ENCODE measurements at places on chromosomes 7 and 10.

GRCh38 chr10:80561950-80562349 is 24.2 kb downstream of the SH2D4B start:
- no peak for DNase-seq

DNA sequence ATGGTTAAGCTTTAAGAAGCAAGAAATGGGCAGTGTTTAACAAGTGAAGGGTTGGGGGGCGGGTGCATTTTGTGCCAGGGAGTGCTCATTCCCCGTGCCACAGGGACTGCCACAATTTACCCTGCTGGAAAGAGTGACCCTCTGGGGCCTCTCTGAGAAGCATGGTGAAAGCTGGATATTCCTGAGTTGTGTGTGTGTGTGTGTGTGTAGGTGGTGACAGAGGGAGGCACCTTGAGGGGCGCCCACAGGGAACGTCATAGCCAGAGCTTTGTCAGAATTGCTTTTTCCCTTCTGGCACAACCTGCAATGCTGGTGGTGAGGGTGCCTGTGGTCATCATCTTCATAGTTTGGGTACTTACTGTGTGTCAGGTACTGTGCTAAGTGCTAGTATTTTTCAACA is 2.5 kb upstream of the WDR86 start:
- no peak for DNase-seq

GRCh38 chr7:53993224-53993623 is 549.0 kb upstream of the VSTM2A start:
- DNase-seq, result no peak

DNA sequence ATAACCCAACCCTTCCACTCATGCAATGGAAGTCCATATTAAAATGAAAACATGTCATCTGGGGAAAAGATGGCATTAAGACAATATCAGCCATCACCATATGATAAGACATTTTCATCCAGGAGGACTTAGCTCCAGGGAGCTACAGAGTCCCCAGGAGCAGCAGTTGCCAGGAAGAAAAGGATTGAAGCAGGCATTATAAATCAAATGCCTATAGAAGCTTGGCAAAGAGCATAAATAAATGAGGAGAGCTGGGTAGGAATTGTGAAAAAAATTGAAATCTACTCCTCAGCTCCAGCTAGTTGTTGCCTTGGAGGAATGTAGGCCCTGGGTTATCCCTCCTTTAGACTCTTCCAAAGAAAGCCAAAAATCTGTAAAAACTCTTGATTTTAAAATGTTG is 42.5 kb downstream of the FAM13C start:
- no peak for DNase-seq

DNA sequence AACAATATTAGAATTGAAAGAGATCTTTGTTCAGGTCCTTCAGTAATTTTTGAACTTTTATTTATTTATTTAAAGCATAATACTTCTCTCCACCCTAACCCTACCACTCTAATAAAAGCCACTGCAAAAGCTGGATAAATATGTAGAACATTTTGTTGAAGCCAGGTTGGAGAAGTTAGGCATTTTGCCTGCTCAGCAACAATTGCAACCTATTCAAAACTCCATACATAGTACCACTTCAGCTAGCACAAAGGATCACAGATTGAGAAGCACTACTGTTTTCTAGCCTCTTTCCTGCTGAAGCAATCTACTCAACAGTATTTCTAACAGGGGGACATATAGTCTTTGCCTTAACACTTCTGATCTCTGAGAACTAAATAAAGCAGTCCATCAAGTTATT is 25.0 kb downstream of the RUNDC3B start:
- no peak for DNase-seq

DNA sequence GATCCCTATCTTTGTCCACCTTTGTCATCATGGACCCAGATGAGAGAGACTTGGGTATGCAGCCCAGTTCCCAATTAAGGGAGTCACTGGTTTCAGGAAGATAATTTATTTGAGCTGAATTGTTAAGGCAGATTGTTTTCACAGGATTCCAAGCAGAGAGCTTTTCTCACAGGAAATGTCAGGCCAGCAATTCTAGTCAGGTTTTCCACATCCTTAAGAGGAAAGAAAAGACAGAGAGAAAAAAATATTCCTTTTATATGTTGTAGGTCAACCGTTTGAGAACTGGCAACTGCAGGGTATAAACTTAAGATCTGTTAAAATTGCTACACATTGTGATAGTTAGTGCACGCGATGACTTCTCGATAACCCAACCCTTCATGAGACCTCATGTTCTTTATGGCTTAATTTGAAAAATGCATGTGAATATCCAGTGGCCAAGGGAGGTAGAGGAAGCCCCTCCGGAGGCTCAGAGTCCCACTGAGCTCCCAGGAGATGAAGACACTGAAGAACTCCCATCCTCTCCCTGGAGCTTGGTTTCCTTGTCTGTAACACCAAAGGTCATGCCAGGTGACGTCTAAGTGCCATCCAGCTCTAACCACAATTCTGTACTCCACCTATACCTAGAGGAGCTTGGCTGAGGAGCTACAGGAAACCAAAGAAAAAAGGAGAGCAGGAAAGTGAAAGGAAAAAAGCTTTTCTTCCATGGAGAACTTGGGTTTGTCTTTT is 45.6 kb downstream of the MINDY4 start:
- DNase-seq, result no peak

DNA sequence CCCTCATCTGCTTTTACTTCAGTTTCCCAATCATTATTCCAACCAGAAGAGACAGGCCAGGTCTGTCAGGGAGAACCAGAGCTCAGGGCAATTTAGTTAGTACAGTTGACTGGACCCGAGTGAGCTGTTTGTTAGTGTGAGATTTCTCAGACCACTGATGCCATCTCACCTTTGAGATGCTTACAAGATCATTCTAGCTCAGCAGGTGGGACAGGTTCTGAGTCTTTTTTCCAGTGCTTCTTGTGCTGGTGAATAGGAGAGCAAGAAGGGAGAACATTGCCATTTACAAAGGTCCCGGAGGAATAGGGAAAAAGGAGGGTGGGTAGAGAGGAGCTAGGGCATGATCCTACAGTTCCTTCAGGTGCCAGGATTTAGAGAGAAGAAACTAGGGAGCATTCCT is 112.4 kb upstream of the IFRD1 start:
- no peak for DNase-seq

DNA sequence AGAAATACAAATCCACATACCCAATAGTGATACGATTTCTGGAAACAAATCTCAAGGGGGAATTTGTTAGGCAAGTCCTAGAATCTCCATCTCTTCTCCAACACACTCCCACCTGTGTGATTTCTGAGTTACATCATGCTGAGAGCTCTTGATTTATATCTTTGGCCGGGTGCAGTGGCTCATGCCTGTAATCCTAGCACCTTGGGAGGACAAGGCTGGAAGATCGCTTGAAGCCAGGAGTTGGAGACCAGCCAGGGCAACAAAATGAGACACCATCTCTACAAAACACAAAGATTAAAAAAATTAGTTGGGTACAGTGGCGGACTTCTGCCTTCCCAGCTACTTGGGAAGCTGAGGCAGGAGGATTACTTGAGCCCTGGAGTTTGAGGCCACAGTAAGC is 1.5 kb upstream of the MTPN start:
- no peak for DNase-seq

DNA sequence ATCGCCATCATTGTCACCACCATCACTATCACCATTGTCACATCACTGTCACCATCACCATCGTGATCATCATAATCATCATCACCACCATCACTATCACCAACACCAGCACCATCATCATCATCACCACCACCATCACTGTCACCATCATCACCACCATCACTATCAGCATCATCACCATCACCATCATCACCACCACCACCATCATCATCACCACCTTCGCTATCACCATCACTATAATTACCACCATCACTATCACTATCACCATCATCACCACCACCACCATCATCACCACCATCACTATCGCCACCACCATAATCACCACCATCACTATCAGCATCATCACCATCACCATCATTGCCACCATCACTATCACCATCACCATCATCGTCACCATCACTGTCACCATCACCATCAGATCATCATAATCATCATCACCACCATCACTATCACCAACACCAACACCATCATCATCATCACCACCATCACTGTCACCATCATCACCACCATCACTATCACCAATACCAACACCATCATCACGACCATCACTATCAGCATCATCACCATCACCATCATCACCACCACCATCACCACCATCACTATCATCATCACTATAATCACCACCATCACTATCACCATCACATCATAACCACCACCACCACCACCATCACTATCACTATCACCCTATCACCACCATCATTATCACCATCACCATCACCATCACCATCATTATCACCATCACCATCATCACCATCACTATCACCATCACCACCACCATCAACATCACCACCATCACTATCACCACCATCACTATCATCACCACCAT is 6.0 kb upstream of the GNA12 start:
- no peak for DNase-seq

- DNase-seq, result peak; percentile 44
Measured at GRCh38 chr7:90972906-90973550, 291.2 kb upstream of the FZD1 start.

- peak; percentile 79 for DNase-seq
Measured at GRCh38 chr10:110425684-110426293, 71.9 kb upstream of the DUSP5 start.

DNA sequence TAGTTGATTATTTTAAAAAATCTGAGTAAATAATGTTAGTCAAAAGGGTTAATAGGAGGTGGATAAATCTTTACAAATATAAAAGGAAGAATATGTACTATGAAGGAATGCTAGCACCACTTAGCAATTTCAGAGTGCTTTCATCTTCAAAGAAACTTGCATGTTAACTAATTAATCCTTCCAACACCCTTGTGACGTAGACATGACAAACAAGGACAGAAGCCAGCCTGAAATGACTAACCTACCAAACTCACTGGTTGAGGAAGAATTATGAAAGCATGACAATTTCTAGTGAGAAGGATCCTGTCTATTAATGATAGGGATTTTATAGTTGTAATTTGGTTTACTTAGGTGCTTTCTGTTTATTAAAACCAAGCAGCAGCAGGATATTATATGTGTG is 468.0 kb upstream of the FZD8 start:
- DNase-seq, result no peak

DNA sequence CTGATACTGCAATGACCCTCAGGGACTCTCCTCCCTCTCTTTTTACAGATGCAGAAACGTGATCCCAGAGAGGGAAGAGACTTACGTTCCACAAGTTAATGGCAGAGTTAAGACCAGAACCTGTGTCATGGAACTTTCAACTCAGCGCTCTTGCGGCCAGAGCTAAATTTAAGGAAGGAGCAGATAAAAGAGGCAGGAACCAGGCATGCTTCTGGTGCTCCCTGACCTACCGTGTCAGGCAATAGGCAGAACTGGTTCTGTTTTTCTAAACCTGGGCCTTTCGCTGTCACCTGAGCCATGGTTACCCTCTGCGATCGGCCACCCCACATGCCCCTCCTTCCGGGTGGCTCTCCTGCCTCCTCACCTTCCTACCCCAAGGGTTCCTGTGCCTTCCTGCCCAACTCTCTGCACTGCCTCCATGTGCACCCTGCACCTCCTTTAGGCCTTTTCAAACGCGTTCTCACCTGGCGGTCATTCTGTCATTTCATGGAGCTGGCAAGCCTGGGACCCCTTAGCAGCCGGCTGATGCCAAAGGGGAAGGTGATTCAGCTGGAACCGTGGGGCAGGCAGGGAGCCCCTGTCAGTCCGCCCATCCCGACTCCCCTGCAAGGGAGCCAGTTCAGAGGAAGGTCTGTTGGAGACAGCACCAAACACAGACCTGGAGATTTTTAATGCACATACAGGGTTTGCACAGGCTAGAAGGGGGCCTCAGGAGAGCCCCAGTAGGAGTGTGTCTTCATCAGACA is 7.7 kb upstream of the GBX1 start:
- no peak for DNase-seq

DNA sequence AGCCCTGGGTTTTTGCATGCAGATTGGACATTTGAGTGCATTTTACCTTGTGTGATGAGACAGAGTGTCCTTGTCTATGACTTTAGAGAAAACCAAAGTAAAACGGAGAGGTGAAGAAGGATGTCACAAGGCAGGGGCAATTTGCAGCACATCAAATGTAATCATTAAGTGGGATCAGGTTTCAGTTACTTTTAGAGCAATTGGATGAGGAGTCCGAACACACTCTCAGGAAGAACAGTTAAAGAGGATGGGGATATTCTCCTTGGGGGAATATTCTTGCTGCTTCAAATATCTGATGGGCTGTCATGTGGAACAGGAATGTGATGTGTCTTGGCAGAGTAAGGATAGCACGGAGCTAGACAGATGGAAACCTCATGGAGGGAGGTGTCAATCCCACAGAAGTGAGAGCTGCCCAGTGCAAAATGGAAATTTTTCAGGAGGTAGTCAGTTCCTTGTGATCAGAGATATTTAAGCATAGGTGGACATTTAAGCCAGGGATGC is 757 bp downstream of the RAB19 start:
- no peak for DNase-seq

GRCh38 chr7:82247814-82248433 is 195.7 kb downstream of the CACNA2D1 start:
- DNase-seq, result no peak

- DNase-seq, result no peak
Measured at GRCh38 chr10:21083861-21084260, 186.8 kb upstream of the NEBL start.

- no peak for DNase-seq
Measured at GRCh38 chr7:144487901-144488300, 84.4 kb upstream of the NOBOX start.

DNA sequence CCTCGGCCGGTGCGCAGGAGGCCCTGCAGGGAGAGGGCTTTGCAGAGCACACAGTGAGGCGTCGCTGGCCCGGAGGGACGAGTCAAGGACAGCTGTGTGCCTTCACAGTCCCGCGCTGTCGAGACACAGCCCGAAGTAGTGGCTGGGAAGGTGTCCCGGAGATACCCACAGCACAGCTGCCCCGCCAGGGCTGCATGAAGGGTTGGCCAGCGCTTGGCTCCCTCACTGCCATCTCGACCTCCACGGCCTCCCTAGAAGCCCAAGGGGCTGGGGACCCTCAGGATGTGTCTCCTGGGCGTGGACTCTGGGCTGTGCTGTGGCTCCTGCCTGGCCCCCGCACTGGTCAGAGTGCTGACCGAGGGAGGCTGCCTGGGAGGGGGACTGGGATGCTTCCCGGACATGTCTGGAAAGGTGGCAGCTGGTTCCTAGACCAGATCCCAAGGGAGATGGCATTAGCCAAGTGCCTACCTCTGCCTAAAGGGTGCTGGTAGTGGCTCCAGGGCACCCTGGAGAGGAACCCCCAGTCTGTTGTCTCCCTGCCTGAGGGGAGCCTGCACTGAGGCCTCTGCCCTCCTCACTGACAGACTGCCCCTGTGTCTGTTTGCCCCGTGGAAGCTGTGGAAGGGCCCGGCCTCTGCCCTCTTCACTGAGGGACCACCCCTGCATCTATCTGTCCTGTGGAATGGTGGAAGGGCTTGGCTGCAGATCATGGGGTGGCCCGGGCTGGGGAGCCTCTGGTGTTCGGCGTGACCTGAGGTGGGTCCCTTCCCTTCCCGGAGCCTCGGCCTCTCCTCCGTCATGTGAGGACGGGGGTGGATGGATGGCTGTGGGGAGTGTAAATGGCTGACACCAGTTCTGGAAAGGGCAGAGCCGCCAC is 5.8 kb downstream of the ELFN1 start:
- DNase-seq, result no peak

- peak; percentile 98 for DNase-seq
Measured at GRCh38 chr7:5692112-5692844, 89.2 kb downstream of the RNF216 start.

- DNase-seq, result no peak
Measured at GRCh38 chr10:14150526-14150925, 180.2 kb downstream of the FRMD4A start.

Measured in GM04504 (cell line).